ENCODE measurements at places on chromosomes 4 and X. TPM values are rescaled to one million over a fixed set of nuclear protein-coding genes. Genes with fewer than 3 reads are reported as not detected.

The TMEM184C gene
- 19.2 TPM for total RNA-seq

The AMTN gene
- total RNA-seq, result not detected

The CENPVL1 gene
- not detected for total RNA-seq

The FAM156B gene
- 9.5 TPM for total RNA-seq

The LNX1 gene
- not detected for total RNA-seq

The PABPC5 gene
- 3.1 TPM for total RNA-seq

The ARR3 gene
- total RNA-seq, result not detected

The BMPR1B gene
- total RNA-seq, result 2.0 TPM

The NAT8L gene
- total RNA-seq, result 1.4 TPM

The LSM6 gene
- total RNA-seq, result 41.4 TPM

The IL1RAPL2 gene
- not detected for total RNA-seq

The CTAG1B gene
- total RNA-seq, result not detected

The FLNA gene
- 401 TPM for total RNA-seq

The CT45A3 gene
- total RNA-seq, result not detected

The NHS gene
- 2.5 TPM for total RNA-seq

The GJB1 gene
- not detected for total RNA-seq

The BCORL1 gene
- 18.1 TPM for total RNA-seq

The CCNQ gene
- 19.3 TPM for total RNA-seq

The AKAP4 gene
- not detected for total RNA-seq

The ATP8A1 gene
- total RNA-seq, result 80.7 TPM

The RHOXF2B gene
- not detected for total RNA-seq

The ARSJ gene
- total RNA-seq, result 1.6 TPM

The TCEAL6 gene
- not detected for total RNA-seq

The TMPRSS11A gene
- total RNA-seq, result not detected

The CTAG2 gene
- not detected for total RNA-seq

The CNKSR2 gene
- 9.2 TPM for total RNA-seq

The NPNT gene
- total RNA-seq, result 3.6 TPM

The NSG1 gene
- total RNA-seq, result 1.3 TPM

The HPGDS gene
- total RNA-seq, result 0.20 TPM

The PARM1 gene
- 20.5 TPM for total RNA-seq

The SPANXC gene
- total RNA-seq, result not detected

The RTL5 gene
- 2.8 TPM for total RNA-seq

The SPOCK3 gene
- total RNA-seq, result 0.82 TPM

The SRPK3 gene
- total RNA-seq, result not detected

The TENM3 gene
- 37.5 TPM for total RNA-seq

The MAGEA2B gene
- total RNA-seq, result not detected

The CORIN gene
- total RNA-seq, result 0.23 TPM

The PLAC8 gene
- total RNA-seq, result 215 TPM

The CRLF2 gene
- 0.26 TPM for total RNA-seq

The SRPX gene
- total RNA-seq, result 4.9 TPM

Measured in spleen (tissue), 13 donors.